Esophagus squamous epithelium (tissue), 5 donors: ENCODE measurements at places on chromosomes 1 and 21.

DNA sequence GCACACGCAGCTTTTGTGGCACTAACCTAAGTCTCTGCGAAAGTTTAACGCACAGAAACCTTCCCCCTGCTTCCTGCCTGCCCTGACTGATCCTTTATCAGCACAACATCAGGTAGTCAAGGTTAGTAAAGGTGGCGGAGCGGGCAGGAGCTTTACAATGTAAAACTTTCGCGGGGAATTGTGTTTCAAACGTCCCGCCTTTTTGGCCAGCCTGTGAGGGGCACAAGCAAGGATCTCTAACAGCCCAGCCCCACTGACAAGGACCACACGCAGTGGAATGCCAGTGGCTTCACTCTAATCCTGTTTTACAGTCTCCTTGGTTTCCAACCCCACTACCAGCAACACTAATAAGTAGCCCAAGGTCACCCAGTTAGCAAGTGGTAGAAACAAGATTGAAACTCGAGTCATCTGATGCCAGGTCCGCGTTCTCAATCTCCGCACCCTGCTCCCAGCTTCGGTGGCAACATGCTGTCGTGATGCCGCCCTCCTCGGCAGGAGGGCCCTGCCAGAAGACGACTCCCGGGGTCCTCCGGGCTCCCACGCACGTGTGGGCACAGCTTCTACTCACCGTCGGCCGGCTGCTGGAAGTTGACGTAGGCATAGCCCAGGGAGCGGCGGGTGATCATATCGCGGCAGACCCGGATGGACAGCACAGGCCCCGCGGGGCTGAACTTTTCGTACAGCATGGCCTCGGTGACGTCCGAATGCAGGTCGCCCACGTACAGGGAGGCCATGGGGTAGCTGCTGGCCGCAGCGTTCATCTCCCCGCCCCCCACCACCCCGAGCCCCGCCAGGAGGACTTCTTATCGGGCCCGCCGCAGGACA lies 1.2 kb downstream of the PABPC4 start:
- DNase-seq = no peak
- no peaks in the 10 kb centered on the region for H3K27me3 ChIP-seq
- H3K27ac ChIP-seq = peak overlapping the region; percentile 91
- peak overlapping the region; percentile 65 for H3K4me3 ChIP-seq

DNA sequence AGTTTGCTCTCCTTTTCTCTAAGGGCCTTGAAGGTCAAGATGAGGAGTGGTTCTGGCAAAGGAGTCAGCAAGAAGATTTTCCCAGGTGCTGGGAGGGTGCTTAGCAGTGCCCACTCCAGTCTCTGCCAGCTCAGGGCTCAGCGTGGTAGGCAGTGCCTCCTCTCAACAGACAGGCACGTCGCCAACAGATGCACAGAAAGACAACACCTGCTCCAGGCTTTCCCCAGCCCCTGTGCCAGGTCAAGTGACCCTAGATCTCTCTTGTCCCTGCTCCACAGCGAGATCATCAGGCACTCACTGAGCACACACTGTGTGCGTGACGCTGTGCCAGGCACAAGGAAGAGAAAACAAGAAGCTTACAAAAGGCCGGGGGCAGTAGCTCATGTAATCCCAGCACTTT lies 86.0 kb downstream of the CASZ1 start:
- H3K36me3 ChIP-seq = no peaks in the 10 kb centered on the region
- no peaks in the 10 kb centered on the region for H3K27me3 ChIP-seq
- H3K4me3 ChIP-seq = no peak overlapping the region
- H3K4me1 ChIP-seq = peaks cover 12% of the 10 kb centered on the region
- no peak for DNase-seq

GRCh38 chr1:166840309-166841274 lies 1.3 kb downstream of the POGK start:
- H3K27ac ChIP-seq = peak overlapping the region; percentile 90
- no peaks in the 10 kb centered on the region for H3K27me3 ChIP-seq
- H3K36me3 ChIP-seq = peaks cover 49% of the 10 kb centered on the region

- H3K27ac ChIP-seq = peak overlapping the region; percentile 91
- DNase-seq = no peak
- H3K4me1 ChIP-seq = peaks cover 70% of the 10 kb centered on the region
- H3K36me3 ChIP-seq = peaks cover 17% of the 10 kb centered on the region
These were observed 79.2 kb downstream of the MORN1 start for GRCh38 chr1:2312160-2312514.
